ENCODE measurements at places on chromosomes 5 and 9. TPM values are rescaled to one million over a fixed set of nuclear protein-coding genes. Genes with fewer than 3 reads are reported as not detected.

N4BP3 gene
- 0.13 TPM for total RNA-seq

HNRNPAB gene
- 145 TPM for total RNA-seq

IL13 gene
- not detected for total RNA-seq

LCN2 gene
- not detected for total RNA-seq

INSL6 gene
- not detected for total RNA-seq

SH3GL2 gene
- total RNA-seq = not detected

TNFAIP8 gene
- 25.6 TPM for total RNA-seq

APBA1 gene
- 3.1 TPM for total RNA-seq

SHC3 gene
- total RNA-seq = under 0.01 TPM

CATSPER3 gene
- 0.11 TPM for total RNA-seq

IFNA8 gene
- total RNA-seq = not detected

GFI1B gene
- 0.06 TPM for total RNA-seq

PCA3 gene
- total RNA-seq = 0.29 TPM

ENTREP1 gene
- total RNA-seq = not detected

PCSK5 gene
- total RNA-seq = 11.9 TPM

PAX5 gene
- total RNA-seq = not detected

C5orf52 gene
- not detected for total RNA-seq

OTP gene
- not detected for total RNA-seq

KIF24 gene
- total RNA-seq = 5.1 TPM

PAEP gene
- total RNA-seq = not detected

DOK3 gene
- 7.0 TPM for total RNA-seq

MARVELD2 gene
- 0.26 TPM for total RNA-seq

LOX gene
- total RNA-seq = 26.4 TPM

SHOC1 gene
- not detected for total RNA-seq
